GM04504 (cell line): ENCODE measurements at places on chromosomes 5 and 9.
A peak's percentile ranks its signal among the peaks of the same experiment; 100 is the strongest.

DNA sequence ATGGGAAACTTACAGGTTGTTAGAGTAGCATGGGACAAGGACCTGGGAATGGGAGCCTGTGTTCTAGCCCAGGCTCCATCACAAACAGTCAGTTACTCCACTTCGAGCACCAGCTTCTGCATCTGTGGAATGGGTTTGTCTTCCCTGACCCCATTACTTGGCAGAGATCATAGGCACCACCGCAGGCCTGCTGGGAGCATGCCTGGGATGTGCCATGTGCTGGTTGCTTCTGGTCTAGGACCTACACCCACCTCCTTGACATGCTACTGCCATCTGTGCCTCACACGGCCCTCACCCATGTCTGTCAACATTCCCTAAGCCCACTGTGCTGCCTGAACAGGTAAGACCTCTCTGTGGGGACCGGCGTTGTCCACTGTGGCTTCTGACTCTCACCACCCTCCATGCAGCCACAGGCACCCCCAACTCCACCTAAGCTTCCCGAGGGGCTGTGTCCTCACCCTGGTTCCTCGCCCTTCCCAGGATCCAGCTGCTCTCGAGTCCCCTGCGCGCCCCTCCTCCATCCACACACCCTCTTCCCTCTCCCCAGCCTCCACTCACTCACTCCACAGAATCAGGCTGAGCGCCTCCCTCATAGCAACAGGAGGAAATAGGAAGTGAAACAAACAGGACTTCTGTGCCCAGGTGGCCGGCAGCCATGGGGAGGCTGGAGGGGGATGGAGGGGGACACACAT, 85.9 kb upstream of the FAM120A start:
- no peak for DNase-seq

- DNase-seq: peak; percentile 74
Observed at GRCh38 chr5:139638090-139638735, 9.9 kb upstream of the CXXC5 start.

- DNase-seq: peak; percentile 64
Observed at GRCh38 chr5:83306572-83307241, 164.8 kb upstream of the VCAN start.

DNA sequence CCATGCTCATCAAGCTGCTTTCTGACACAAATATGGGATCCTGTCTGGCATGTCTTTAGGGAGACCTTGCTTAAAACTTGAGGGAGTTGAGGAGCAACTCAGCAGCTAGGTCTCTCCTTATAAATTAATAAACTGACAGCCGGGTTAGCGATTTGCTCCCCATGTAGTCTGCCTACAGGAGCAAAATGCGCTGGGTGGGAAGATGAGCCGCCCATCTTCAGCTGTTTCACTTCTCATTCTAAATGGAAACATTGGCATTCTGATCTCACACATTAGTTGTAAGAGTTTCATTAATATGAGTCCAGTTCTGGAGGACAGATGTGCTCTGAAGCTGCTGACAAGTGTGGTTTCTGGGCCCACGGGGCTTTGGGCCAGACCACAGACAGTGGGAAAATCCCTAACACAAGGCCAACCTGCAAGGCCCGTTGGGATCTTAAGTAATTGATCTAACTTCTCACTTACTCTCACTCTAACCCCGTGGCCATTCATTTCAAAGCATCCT, 197.0 kb downstream of the MCTP1 start:
- no peak for DNase-seq

DNA sequence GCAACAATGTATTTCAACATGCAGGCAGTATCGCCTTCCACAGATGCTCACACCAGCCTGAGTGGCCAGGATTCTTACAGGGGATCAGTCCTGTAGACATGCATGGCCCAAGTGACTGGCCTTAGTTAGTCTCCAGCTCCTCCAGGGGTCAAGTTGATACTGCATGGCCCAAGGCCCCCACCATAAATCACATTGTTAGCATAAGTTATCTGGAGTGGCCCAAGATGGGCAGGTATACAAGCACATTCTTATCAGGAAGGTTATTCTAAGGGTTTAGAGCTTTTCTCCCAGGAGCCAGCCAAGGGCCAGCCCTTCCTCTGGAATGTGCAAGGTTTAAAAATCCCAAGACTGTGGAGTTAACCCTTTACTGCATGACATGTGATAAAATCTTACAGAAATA, 230.9 kb upstream of the NFIL3 start:
- no peak for DNase-seq

DNA sequence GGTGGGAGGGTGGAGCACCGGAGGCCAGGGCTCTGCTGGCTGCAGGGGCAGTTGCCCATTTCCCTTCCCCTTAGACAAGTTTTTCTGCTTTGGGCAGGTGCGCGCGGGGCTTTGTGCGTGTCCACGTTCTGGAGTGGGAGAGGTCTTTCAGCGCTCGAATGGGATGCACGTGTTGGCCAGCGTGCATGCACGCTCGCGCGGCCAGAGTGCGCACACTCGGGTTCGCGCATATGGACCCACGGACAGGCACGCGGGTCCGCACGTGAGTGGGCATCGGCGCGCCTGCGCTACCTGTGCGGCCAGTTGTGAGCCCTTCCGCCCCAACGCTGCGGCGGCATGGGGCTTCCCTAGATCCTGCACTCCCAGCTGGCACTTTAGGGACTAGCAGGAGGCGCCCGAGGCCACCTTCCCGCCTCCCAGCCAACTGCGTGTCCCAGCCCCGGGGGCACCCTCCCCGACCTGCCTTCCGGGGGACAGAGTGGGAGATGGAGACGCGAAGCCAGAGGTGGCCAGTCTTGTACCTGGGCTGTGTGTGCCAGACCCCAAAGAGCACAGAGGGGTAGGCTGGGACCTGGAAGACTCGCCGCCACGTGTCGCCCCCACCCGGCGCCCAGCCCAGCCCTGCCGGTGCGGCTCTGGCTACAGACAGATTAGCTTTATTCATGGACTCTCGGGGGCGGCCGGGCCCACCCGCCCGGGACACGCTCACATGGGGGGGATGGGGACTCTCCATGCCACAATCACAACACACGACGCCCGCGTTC, 9.8 kb upstream of the GPRIN1 start:
- no peak for DNase-seq

DNA sequence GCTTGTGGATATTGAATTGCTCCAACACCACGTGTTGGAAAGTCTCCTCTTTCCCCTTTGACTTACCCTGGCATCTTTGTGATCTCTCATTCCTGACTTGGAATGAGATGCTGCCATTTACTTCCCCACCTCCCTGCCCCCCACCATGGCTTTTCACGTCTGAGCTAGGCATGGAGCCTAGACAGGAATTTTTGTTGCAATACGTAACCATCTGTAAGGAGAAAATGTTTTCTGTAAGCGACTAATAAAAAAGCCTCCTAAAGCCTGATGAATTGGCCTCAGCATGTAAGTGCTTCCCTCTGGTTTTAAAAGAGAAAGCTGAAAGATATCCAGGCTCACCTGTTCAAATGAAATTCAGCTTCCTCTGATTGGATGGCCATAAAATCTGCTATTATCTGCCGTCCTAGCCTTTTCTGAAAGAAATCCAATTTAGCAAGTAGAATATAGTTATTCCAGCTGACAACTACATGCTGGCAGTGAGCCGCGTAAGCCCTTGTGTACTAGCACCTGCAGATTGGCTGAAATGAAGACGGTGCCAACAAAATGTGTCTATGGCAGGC, 200.1 kb downstream of the NSG2 start:
- no peak for DNase-seq

DNA sequence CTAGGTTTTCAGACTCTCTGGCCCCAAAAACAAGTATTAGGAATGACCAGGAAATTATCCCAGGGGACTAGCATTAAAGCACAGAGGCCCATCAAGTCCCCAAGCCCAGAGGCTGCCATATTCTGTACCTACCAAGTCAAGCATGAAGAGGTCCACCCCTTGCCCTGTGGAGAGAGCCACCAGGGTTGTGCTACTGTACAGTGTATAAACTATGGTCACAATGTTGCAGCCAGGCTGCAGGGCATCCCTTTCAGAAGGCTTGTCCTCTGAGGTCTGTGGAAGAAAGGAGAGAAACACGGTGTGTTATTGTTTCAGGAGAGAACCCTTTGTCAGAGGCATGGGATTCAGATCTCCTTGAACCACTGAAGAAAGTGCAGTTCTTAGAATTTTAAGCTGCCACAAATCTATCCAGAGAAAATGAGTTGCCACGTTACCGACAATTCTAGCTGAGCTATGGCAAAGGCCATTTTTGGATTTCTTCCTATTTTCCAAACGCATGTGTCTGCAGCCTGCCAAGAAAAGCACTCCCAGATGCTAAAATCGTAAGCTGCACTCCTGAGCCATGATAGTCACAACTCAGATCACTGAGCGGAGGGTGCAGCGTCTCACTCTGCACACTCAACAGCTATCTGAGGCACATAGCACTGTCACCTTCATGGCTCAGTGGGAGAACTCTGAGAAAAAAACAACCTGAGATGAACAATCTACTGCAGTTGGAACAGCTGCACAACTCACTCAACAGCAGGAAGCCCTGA, 45.5 kb upstream of the SPATA31E1 start:
- DNase-seq: no peak
